ENCODE measurements at places on chromosomes 5 and 9.
A peak's percentile ranks its signal among the peaks of the same experiment; 100 is the strongest.

DNA sequence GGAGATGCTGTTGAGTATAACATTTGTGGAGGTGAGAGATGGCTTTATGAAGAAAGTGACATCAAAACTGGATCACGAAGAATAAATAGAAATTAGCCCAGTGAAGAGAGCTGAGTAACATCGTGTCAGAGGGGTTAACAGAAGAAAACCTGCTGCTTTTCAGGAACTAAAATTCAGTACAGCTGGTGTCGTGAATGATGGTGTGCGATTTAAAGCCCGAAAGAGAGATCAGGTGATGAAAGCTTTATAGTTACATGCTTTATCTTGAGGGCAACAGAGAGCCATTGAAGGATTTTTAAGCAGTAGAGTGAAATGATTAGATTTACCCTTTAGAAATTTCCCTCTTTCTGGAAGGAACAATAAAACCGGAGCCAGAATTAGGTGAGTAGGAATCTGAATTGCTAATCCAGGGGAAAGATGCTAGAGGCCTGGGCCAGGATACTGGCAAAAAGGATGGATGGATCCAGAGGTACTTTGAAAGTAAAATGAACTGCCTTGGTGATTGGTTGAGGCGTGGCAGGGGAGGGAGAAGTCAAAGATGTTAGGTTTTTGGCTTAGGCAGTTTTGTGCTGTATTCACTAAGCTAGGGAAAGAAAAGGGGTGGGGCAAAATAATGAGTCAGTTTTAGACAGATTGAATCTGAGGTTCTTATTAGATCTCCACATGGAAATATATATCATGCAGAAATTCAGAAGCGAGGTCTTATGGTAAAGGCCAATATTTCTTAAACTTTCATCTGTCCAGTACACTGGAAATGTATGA is 3.4 kb downstream of the LRRC70 start:
- no peak for DNase-seq

DNA sequence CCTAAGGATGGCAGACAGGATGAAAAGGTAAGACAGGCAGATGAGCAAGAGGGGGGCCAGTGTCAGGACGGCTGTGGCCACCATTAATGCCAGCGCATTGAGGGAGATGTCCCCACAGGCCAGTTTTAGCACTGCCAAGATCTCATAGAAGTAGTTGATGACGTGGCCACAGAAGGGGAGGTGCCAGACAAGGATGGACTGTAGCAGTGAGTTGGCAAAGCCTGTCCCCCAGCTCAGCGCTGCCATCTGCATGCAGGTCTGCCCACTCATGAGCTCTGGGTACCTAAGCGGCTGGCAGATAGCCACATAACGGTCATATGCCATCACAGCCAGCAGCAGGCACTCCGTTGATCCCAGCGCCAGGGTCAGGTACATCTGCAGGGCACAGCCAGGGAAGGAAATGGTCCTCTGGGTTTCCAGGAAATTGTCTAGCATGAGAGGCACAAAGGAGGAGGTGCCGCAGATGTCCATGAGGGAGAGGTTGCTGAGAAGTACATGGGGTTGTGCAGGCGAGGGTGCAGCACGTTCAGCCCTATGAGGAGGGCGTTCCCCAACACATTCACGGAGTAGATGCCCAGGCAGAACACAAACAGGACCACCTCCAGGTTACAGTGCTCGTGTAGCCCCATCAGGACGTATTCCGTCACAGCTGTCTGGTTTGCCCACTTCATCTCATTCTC is 10.8 kb downstream of the OR13J1 start:
- no peak for DNase-seq

DNA sequence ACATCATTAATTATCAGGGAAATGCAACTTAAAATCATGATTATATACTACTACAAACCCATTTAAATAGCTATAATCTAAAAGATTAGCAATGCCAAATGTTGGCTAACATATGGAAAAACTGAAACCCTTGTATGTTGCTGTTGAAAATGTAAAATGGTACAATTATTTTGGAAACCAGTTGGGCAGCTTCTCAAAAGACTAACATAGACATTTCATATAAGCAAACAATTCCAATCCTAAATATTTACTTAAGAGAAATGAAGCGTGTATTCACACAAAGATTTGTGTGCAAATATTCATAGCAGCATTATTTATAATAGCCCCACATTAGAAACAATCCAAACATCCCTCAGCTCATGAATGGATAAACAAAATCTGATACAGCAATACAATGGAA is 106.2 kb downstream of the ADAMTS12 start:
- no peak for DNase-seq

DNA sequence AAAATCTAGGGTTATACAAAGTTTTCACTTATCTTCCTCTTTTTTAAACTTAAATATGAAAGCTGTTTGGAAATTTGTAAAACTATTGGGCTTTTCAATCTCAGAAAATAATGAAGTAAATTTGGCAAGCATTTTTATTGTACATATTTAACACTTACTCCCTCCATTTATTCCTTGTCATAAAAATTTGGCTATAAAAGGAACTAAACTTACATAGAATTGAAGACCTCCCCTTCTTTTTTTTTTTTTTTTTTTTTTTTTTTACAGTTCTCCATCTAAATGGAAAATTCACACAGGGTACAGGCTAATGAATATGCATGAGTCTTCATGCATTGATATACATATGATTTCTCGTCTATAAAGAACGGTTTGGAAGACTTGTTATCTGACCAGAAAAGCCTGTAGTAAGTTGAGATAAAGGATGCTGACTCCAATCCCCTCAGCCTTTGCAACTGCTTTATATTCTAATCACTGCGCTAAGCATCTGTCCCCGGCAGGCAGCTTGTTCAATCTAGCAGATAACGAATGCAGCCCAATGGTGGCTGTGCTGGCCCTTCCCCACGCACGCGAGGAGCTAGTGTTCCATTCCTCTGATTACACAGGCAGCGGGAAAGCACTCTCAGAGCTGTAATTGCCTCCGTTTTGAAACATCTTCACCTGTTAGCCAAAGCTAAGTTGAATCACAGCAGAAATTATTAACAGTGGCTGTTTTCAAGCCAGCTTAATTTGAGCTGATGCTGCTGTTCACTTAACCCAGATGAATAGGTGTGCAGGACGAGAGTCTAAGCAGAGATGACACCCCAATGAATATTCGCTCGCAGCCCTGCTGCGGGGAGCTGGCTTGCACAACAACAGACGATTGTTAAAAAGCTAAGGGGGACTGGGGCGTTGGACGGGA is 453.8 kb upstream of the ZNF608 start:
- no peak for DNase-seq

DNA sequence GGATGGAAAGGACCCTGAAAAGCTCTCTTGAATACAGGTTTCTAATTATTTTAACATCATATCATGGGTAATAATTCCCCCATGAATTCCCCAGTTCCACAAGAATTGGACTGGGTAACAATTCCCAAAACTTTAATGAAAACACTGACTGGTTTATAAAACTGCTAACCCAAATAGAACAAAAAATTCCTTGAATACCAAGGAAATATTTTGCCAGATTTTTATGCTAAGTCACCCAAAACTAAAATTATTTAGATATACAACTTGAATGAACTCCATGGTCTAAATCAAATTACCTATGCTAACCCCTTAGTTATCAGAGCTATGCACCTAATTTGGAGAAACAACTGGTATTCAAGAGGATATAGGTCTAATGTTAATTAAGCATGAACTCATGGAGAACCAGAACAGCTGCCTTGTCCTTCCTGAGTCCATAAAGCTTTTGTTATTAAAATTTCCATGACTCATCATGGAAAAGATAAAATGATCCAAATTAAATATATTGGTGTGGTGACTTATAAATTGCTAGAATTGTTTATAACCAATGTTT is 164.9 kb upstream of the TUT7 start:
- DNase-seq = no peak

GRCh38 chr5:157193699-157194424 is 13.2 kb downstream of the ITK start:
- DNase-seq = peak; percentile 36

- DNase-seq = no peak
Measured at GRCh38 chr9:87718852-87719612, 6.9 kb upstream of the CTSL start.

GRCh38 chr5:87266914-87267573 is 639 bp upstream of the RASA1 start:
- no peak for DNase-seq

GRCh38 chr5:34608859-34609648 is 47.1 kb upstream of the RAI14 start:
- no peak for DNase-seq

- no peak for DNase-seq
Measured at GRCh38 chr5:55823151-55823796, 27.9 kb upstream of the IL31RA start.

- no peak for DNase-seq
Measured at GRCh38 chr5:93517828-93518227, 63.2 kb downstream of the NR2F1-AS1 start.

DNA sequence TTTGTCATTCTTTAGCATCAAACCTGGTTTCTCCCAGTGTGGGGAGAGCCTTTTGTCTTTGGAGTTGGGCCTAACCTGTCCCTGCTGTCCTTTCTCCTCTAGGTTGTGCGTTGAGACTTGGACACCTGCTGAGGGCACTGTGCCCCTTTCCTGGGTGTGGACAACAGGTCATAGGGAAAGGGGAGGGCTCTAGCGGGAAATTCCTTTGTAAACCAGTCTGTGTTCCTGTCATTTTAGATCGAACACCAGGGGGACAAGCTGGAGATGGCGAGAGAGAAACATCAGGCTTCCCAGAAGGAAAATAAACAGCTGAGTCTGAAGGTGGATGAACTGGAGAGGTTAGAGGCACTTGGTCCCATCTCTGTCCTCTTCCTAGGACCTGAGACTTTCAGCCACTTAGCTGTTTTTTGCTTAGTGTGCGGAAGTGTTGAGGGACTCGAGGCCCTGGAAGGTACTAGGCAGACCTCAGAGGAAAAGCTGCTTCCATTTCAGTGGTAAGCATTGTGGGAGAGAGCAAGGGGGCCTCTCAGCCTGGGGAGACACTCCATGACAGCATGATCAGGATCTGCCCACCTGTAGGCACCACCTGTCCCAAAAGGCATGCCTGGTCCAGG is 8.6 kb upstream of the GLE1 start:
- no peak for DNase-seq

- DNase-seq = no peak
Measured at GRCh38 chr9:135392511-135392910, 87.1 kb upstream of the PPP1R26 start.

- no peak for DNase-seq
Measured at GRCh38 chr9:136660971-136661550, 1.7 kb upstream of the EGFL7 start.

- DNase-seq = no peak
Measured at GRCh38 chr9:129914051-129914450, 78.8 kb downstream of the USP20 start.

DNA sequence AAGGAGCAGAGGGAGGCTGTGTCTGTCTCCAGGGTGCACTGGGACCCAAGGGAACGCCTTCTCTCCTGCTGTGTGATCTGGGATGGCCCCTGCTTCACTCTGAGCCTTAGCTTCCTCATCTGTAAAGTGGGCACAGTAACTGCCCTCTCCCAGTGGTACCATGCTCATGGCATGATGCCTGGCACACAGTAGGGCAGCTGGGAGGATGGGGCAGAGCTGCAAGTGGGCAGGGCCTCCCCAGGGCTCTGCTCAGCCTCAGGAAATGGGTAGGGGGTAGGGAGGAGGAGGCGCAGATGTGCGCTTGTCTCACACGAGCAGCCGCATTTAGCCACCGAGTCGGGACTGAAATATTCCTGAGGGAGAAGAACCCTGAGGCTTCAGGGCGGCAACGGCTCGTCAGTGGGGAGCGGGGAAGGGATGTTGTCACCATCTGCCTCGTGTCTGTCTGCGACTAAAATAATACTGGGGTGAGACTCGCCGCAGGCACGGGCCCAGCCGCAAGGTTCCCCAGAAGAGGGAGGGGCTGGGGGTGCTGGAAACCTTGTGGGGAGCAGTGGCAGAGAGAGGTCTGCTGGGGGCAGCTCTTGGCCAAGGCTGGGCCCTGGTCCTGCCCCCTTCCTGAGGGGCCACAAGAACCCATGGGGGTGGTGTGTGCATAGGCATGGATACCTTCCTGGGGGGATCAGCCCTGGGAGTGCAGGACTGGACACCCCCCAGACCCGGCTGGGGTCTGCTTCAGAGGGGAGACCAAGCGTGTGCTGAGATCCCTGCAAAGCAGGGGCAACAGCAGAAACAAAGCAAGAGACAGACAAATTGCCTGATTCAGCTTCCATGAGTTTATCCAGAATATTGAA is 55.2 kb upstream of the PSD2 start:
- no peak for DNase-seq

DNA sequence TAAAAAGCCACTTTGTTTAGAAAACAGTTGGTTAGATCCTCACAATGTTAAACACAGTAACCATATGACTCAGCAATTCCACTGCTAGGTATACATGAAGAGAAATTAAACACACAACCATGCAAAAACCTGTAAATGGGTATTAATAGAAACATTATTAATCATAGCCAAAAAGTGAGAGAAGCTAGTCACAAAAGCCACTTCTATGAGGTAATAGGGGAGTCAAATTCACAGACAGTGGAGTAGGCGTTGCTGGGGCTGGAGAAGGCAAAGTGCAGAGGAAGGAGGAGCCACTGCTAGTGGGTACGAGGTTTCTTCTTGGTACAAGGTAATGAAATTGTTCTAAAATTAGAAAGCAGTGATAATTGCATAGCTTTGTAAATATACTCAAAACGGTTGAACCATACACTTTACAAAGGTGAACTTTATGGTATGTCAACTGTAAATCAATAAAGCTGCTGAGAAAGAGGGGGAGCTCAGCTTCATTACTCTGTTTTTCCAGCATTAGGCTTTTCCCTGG is 364.4 kb downstream of the GADD45G start:
- DNase-seq = no peak

GRCh38 chr9:111961009-111961408 is 64.4 kb downstream of the UGCG start:
- no peak for DNase-seq

DNA sequence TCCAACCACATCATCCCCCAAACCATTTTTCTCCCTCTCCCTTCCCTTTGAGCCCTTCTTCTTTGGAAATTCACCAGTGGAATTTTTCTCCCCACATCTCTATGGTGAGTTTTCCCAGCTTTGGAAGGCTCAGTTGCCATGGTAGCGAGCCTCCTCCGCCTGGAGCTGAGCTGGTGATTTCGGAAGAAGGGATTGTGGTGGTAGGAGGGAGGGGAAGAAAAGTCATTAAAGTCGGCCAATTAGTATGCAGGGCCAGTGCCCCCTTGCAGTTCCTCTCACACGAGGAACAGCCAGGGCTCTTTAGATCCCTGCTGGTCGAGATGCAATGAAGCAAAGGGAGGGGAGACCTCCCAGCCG is 322.0 kb downstream of the NTRK2 start:
- no peak for DNase-seq

GRCh38 chr9:72586388-72587130 is 65.2 kb downstream of the TMC1 start:
- DNase-seq = no peak

DNA sequence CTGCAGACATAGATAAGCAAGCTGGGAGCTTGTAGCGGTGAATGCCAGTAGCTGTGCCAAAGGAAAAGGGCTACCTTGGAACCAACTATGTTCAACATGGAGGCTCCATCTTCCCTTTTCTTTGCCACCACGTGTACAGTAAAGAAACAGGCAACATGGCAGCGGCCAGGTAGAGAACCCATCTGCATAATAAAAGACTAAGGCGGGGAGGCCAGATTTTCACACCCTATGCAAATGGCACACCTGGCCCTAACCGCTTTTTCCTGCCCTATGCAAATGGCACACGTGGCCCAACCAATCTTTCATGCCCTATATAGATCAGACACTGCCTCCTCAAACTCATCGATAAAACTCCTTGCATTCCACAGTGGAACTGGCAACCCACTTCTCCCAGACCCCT is 477.5 kb upstream of the EDIL3 start:
- DNase-seq = no peak
